Iris pigment epithelial cell (primary cell): ENCODE measurements at places on chromosomes 6 and 20.

DNA sequence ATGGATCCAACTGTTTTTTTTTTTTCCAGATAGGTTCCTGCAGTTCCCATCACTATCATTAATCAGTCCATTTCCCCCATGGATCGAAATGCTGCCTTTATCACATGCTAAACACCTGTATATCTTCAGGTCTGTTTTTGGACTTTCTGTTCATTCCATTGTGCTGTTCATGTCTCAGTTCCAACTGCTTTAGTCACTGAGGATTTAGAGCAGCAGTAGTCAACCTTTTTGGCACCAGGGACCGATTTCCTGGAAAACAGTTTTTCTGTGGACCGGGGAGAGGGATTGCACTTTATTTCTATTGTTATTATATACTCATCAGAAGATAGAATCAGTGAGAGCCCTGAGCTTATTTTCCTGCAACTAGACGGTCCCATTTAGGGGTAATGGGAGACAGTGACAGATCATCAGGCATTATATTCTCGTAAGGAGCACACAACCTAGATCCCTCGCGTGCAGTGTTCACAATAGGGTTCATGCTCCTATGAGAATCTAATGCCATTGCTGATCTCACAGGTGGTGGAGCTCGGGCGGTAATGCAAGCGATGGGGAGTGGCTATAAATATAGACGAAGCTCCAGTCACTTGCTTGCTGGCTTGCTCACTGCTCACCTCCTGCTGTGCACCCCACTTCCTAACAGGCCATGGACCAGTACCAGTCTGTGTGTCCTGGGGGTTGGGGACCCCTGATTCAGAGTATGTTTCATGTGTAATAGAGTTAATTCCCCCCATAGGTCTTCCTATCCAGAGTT, 46.0 kb downstream of the CAP2 start:
- DNase-seq = no peak

- no peak for DNase-seq
These were observed 15.7 kb downstream of the RTN4IP1 start for GRCh38 chr6:106613590-106613989.

- peak; percentile 19 for DNase-seq
These were observed 7.6 kb downstream of the SLC44A4 start for GRCh38 chr6:31871046-31871659.

DNA sequence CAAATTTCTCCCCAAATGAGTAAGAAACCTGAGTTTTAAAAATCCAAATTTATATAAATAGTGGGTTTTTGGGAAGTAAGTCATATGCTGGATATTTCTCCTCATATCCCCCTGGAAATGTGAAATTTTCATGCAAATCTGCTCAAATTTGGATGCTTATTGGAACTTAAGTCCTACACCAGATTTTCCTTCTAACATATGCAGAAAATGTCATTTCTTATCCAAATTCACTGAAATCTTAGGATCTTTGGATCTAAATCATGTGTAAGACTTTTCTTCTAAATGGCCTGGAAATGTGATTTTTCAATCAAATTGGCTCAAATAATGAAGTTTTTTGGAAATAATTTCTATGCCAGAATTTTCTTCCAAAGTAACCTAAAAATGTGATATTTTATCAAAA, 33.0 kb downstream of the ZNF133 start:
- DNase-seq = no peak

GRCh38 chr6:166714187-166714510, 87.1 kb upstream of the RPS6KA2 start:
- no peak for DNase-seq

DNA sequence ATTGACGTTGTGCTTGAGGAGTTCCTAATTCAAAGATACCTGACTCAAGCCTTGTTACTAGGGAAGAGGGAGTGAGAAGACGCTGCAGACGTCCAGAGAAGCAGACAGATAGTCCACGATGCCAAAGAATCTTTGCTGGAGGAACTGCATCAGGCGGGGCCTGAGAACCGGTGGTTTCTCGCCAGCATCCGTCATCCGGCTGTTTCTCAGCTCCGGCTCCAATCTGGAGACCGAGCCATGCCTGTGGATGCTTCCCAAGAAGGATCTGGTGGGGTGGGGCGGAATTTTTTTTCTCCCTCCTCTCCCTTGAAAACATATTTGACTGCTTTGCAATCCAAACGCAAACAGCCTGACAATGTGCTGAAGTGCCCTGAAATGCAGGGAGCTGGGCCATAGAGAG, 125.8 kb upstream of the SRSF6 start:
- no peak for DNase-seq

- DNase-seq = no peak
These were observed at the start of gene DEFB125 for GRCh38 chr20:87401-87800. Gene DEFB125 (plus strand): TSS chr20:87672. CDS start chr20:87710, 38 bp downstream.

DNA sequence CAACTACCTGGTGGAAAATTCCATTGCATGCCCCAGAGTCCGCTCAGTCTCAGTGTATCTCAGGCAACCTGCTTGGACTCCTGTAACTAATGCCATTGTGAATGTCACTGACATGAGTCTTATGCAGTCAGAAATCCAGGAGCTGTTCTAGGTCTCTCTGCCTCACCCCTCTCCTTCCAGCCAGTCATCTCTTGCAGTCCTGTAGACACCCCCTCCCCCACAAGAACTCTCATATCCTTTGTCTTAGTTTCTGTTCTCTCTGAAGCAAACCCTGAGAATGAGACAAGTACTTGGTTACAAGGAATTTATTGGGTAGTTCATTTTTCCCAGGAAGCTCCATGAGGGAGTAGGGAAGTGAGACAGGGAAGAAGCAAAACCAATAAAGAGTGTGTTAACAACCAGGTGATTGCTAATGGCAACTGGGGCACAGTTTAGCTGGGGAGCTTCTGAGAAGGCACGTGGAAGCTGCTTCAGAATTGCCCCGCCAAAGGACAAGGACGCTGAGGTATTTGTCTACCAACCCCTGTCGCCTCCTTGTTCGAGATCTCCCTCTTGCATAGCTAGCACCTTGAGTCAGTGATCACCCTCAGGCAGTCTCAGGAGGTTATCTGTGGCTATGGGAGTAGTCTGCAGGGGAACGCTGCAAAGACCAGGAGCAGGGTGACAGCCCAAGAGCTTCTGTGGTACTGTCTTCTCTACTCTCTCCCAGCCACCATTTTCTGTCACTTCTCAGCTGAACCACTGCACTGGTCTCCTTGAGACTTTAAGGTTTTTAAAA, 911.4 kb upstream of the FLRT3 start:
- no peak for DNase-seq

DNA sequence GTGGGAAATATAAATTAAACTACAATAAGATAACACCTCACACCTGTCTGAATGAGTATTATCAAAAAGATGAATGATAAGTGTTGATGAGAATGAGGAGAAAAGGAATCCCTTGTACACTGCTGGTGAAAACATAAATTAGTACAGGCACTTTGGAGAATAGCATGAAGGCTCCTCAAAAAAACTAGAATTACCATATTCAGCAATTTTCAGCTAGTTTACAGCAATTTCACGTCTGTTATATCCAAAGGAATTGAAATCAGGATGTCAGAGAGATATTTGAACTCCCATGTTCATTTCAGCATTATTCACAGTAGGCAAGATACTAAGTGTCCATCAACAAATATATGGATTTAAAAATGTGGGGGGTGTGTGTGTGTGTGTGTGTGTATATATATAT, 292.6 kb downstream of the CLVS2 start:
- no peak for DNase-seq

DNA sequence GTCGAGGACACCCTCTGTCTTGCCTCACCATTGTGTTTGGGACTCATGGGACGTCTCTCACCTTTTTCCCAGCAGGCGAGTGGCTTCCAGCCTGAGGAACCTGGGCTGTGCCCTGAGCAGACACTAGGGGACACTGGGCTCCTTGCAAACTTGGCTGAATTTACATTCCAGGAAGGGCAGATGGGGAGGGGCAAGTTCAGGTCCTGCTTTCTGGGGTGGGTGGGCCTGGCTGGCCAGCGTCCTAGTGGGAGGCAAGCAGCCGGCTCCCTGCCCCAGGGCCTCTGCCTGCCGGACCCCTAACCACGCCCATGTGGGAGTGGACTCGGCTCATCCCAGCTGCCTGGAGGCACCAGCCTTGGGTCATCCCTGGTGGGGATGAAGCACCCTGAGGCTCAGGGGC, 48.2 kb upstream of the MLN start:
- peak; percentile 11 for DNase-seq

GRCh38 chr6:47250302-47250701, 59.4 kb downstream of the TNFRSF21 start:
- DNase-seq = no peak

GRCh38 chr6:53029257-53029656, 34.2 kb upstream of the GSTA4 start:
- no peak for DNase-seq

GRCh38 chr6:138765896-138766655, 7.5 kb upstream of the CCDC28A start:
- DNase-seq = peak; percentile 54

GRCh38 chr6:131868836-131869235, 61.0 kb downstream of the ENPP1 start:
- peak; percentile 59 for DNase-seq

- DNase-seq = no peak
These were observed 65.4 kb downstream of the UTRN start for GRCh38 chr6:144350528-144350880.
